Pons (tissue), 1 donor: ENCODE measurements at places on chromosomes 5 and 9.

- DNase-seq: no peak
Observed at GRCh38 chr9:117887383-117887782, 183.2 kb downstream of the TLR4 start.

DNA sequence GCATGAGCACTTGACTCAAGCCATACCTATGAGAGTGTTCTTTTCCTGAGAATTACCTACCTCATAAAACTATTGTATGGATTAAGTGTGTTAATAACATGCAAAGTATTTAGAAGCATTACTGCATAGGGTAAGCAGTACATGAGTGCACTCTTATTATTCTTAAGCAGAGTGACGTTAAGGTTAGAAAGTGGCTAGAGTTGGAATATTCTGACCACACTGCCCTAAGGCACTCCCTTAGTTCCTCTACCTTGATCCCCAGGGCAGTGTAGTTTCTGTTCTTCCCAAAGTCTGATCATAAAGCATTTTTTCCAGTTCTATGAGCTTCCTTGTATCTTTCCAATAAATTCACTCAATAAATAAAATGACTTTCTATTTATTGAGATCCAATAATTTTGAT, 189.2 kb downstream of the PCSK1 start:
- DNase-seq: no peak

DNA sequence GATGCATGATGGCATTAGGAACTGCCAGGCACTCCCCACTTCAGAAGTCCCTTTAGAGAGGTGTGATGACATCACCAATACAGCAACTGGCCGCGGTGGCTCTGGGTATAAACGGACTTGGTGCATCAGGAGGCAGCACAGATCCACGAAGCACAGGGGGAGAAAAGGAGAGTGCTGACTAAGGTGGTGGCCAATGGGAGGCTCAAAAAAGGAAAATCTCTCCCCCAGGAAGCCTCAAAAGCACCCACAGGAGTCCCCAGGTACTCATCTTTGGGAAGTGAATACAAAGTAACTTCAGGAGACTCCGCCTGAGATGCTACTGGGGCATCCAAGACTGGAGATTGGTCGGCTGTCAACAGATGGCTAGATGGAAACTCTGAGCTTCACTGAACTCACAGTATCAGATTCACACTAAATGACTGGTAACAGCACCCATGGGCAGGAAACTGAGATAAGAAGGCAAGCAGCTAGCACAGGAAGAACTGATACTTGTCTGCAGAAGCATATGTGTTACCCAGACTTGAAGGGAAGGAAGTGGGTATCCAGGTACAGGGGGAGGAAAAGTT, 7.6 kb downstream of the TTC39B start:
- DNase-seq: no peak

DNA sequence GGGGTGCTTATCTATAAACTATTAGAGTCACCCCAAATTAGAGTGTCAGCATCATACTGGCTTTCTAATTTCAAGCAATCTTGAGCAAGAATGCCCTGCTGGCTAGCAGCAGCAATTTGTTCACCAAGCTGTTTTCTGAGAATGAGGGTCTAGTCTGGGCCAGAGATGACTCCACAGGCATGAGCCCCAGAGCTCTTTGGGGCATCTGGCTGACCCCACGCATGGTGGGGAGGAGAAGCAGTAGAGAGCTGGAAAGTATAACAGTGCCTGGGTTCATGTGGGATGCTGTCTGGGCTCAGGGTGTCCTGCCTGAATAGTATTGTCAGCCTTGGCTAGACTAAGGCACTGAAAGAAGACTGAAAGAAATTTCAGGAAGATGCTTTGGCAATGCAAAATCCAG, 64.9 kb downstream of the C6 start:
- no peak for DNase-seq

DNA sequence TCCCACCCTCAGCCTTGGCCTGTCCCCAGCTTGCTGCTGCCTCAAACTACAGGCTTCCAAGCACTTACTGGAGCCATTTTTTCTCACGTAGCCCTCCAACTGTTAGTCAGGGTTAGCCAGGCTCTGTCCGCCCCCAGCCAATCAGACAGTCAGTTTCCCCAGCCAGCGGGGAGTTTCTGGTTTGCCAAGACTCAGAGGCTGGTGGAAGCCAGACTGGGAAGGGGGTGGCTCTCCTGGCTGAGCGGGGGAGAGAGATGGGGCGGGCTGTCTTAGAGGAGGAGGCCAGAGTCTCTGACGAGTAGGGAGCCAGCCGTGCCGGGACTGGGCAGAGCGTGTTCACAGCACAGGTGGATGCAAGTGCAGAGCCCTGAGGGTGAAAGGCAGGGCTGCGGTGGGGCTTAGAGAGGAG, 15.3 kb downstream of the PROP1 start:
- no peak for DNase-seq

GRCh38 chr9:73841018-73841417, 656.1 kb upstream of the RORB start:
- no peak for DNase-seq

DNA sequence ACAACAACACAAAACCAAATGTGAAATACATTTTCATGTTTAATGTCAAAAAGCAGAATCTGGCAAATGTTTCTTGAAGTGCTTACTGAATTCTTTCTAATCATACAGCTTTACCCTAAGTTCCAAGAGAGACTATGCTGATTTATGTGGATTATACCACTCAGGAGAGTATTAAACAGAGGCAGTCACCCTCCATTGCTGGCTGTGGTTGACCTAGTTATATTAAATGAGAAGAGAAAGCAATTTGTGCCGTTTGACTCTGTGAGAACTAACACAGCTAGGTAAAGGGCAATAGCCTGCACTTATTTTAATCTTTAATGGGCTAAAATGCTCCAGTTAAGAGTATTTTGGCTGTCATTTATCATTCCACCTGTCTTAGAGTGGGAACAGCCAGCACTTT, 62.6 kb downstream of the ELL2 start:
- DNase-seq: no peak

DNA sequence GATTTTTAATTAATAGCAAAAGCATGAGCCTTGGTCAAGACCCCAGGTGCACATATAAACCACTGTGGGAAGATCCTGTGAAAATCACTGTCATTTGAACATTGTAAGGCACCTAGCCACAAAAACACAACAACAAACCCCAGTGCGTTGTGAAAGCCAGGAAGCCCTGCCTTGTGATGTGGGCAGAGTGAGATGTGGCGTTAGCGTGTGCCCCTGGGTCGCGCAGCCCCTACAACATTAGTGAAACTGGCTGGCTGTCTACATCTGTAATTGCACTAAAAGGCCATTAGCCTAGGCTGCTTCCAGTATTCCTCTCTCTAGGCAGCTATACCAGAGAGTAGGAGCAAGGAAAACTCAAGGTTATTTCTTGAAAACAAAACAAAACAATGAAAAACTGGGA, 21.1 kb upstream of the PDZD2 start:
- no peak for DNase-seq

DNA sequence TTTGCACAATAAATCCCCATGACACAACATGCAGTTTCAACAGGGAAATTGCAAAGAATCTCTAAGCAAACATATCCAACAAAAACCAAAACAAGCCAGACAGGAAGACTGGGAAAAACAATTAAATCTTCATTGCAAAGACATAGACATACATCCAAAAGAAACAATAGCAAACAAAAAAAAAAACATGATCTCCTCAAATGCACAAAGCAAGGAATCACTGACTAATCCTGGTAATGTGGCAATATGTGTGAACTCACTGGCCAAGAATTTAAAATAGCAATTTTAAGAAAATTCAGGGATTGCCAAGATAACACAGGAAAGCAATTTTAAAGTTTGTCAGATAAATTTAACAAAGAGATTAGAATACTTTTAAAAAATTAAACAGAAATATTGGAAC, 520.1 kb upstream of the SMC2 start:
- no peak for DNase-seq

- no peak for DNase-seq
Observed at GRCh38 chr5:8523501-8523900, 654.6 kb downstream of the MTRR start.

GRCh38 chr9:119963258-119963797, 594.1 kb upstream of the BRINP1 start:
- DNase-seq: no peak

GRCh38 chr5:53076014-53076583, 33.5 kb downstream of the MOCS2 start:
- no peak for DNase-seq

GRCh38 chr5:158780656-158781237, 319.0 kb downstream of the EBF1 start:
- no peak for DNase-seq

DNA sequence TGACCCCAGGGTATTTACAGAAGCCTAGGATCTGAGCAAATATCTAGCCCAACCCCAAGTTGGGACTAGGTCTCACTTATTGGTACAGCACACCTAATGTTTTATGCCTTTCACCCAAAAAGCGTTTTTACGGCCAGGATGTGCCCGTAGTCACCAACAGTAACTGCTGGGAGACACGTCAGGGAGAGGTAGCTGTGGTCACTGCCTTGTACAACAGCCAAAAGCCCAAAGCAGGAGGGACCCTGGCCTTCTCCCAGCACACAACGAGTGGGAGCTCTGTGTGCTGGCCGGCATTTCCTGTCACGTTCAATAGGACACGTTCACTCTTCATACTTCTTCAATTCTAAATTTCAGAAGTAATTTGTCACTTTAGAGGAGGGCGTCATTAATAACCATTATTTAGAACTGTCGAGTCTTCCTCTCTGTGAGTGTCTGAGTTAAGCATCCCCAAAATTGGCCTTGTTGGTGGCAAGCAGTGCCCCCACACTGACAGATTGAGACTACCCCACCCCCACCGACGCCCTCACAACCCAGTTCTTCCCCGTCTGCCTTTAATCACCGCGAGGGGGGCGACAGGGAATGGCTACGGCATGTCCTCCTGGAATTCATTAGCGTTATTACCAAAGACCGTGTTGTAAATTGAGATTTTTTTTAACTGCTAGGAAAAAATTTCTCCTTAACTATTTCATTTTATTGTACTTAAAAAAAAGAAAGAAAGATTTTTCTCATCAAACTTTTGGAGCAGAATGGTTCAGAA, 80.7 kb downstream of the MVB12B start:
- DNase-seq: no peak
